ENCODE measurements at places on chromosomes 7 and 10. TPM values are rescaled to one million over a fixed set of nuclear protein-coding genes. Genes with fewer than 3 reads are reported as not detected.

CACNB2 gene
- 56.2 TPM for total RNA-seq

GRCh38 chr10:9814285-9814864 lies 1203.3 kb upstream of the CELF2 start:
- no peak for DNase-seq

DNA sequence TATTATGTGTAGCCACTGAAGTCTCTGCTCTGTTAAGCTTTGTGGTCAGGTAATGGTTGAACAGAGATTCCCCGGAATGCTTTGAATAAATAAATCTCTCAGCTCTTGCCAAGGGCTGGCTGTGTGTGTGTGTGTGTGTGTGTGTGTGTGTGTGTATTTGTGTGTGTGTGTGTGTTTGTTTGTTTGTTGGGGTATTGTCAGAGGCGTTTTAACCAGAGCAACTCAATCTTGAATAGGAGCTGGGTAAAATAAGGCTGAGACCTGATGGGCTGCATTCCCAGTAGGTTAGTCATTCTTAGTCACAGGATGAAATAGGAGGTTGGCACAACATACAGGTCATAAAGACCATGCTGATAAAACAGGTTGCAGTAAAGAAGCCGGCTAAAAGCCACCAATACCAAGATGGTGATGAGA lies 256.2 kb upstream of the CACNA2D1 start:
- no peak for DNase-seq

CYP3A5 gene
- total RNA-seq = 0.35 TPM

DNA sequence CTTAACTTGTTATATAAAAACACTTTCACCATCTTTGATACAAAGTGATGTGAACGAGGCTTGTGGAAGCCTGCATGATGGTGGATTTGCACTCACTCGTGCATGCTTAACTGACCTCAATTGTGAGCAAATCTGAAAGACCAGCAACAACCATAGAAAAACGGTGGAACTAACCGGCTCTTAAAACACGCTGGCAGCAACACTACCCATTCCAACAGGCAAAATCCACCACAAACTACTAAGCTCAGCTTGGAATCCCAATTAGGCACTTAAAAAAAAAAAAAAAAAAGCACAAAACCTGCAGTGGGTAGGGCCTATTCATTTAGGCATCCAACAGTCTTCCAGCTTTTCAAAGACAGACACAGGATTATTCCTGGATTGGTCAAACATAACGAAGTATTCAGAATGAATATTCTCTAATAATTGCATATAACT lies 1.8 kb downstream of the GDI2 start:
- no peak for DNase-seq

- DNase-seq = peak; percentile 69
These were observed 131.1 kb upstream of the PTN start for GRCh38 chr7:137474540-137475026.

DNA sequence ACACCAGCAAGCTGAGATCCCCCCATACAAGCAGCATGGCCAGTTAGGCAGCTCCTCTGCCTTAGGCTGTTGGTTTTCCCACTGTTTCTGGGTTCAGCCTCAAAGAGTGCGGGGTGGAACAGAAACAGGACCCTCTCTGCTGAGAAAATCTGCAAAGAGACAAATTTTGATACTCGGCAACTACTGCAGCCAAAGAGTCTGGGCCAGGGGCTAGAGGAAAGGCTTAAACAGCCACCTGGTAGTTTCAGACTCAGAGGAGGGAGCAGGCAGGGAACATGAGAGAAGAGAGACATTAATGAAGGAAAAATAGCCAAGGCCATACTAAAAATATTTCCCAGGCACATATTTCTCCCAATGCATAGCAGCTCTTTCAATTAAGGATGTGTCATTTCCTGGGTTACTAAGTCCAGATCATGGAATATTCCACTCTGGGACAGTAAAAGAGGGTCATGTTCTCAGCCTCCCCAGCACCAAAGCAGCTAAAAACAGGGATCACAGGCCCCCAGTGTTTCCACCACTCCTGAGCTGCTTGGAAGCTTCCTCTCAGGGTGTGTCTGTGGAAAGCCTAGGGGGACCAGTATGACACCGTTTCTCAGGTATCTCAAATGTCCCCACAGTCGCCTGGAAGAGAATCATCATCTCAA lies 29.8 kb downstream of the PDLIM1 start:
- DNase-seq = no peak

- DNase-seq = no peak
These were observed 216.1 kb downstream of the SKIDA1 start for GRCh38 chr10:21309427-21309826.

DNA sequence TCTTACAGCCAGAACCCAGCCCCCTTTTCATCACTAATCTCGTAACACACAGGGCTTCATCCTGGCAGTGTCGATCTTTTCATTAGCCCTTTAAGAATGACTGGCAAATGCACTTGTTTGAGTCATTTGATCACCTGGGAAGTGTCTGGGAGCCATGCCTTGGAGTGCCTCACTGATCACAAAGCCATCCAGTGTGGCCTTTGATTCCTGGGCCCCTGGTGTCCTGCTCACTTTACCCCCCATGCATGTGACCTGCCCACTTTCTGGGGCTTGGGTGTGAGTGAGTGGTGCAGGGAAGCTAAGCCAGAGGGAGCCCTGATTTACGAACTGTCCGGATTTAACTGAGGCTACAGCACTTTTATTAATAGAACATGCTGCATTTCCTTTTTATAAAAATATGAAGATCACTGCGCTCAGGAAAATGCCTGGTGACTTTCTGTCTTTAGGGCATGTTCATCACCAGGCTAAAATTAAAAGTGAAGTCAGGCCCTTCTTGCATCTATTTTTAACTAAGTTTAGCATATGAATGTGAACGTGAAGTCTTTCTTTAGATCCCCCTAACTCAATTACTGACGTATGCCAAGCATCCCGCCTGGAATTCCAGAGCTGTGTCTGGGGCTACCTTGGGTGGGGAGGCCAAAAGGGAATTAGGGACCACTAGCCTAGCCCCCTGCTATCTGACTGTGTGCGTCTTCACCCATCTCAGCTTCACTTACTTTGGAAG lies 23.6 kb downstream of the RBM20 start:
- no peak for DNase-seq

MKX gene
- total RNA-seq = 10.7 TPM

FOXP2 gene
- 26.9 TPM for total RNA-seq

DNA sequence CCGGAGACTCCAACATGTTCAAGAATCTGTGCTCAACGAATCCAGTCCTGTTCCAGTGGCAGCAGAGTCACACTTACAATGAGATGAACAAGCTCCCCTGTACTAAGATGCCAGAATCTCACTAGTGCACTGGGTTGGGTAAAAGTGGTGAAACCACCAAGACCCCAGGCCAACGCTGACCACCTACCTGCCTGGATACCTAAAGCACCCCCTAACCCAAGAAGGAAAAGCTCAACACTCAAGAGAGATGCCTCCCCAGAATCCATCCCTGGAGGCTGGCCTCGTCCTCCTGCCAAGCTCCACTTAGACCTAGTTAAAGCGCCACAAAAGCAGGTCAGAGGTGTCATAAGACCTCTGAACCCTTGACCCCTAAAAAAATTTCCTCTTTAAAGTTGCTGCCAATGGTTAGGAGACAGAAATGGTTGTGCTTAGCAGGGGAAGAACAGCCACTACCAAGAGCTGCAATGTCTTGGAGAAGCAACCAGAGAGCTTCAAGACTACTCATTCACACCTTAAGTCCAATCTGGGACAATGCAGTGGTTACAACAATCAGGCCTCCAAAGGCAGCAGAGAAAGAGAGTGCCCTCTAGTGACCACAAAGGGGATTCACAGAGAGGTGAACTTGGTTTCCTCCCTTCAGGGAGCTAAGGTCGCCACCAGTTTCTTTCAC lies 94.6 kb upstream of the MACROH2A2 start:
- DNase-seq = no peak

DNA sequence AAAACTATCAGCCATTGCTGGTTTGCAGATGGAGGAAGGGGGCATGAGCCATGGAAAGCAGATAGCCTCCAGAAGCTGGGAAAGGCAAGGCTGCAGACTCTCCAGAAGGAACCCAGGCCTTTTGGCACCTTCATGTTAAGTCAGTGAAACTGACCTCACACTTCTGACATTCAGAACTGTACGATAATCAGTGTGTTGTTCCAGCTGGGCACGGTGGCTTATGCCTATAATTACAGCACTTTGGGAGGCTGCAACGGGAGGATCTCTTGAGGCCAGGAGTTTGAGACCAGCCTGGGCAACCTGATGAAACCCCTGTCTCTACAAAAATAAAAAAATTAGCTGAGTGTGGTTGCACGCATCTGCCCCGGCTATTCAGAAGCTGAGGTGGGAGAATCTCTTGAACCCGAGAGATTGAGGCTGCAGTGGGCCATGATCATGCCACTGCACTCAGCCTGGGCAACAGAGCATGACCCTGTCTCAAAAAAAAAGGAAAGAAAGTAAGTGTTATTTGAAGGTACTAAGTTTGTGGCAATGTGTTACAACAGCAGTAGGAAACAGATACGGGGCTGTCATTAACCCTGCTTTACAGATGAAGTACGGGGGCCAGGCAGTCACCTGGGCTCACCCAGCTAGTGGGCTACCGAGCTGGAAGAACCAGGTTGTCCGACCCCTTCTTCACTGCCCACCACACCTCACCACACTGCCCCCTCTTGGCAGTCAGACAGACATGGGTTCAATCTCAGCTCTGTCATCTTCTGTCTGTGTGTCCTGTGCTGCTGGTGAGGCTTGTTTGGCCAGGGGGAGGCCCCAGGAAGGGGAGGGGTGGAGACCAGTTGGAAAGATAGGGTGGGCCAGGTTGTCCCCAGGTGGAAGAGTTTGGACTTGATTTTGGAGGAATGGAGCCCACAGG lies 18.3 kb downstream of the CHST3 start:
- no peak for DNase-seq

LRMDA gene
- total RNA-seq = 7.6 TPM

GRCh38 chr10:62992145-62992721 lies 140.9 kb upstream of the NRBF2 start:
- DNase-seq = no peak

- no peak for DNase-seq
These were observed 1.3 kb upstream of the VDAC2 start for GRCh38 chr10:75209086-75209920.

GRCh38 chr7:1532456-1533254 lies 2.2 kb downstream of the MAFK start:
- DNase-seq = no peak

OR13A1 gene
- total RNA-seq = 0.35 TPM

ENTPD1 gene
- 11.8 TPM for total RNA-seq

DNA sequence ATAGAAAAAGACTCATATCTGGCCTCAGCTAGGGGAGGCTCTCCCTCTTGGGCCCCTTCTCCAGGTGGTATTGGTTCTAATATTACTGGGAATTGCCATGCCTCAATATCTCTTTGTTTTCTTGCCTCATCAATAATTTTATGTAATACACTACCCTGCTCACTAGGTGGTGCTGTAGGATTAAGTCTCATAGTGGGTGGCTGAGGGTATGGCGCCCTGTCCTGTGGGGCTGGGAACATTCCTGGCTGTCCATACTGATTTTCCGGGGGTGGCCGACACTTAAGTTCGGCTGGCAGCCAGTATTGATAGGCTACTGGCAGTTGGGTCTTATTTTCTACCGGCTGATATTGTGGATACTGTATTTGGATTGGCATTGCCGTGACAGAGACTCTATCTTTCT lies 9.0 kb upstream of the TAS2R3 start:
- no peak for DNase-seq

FZD1 gene
- total RNA-seq = 5.9 TPM

DNA sequence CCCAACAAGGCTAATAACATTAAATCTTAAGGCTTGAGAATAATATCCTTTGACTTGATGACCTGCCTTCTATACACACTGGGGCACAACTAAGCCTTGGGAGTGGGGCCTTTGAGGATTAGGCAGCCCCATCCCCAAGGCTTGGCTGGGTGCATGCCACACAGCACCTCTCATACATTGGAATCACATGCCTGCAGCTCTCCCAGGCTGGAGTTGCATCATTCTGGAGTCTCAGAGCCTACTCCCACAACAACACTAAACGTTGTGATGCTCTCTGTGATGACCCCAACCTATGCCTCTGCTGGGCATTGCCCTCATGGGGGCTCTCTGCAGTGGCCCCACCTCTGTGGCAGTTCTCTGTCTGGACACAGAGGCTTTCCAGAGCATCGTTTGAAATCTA lies 31.9 kb upstream of the SGCE start:
- no peak for DNase-seq

DNA sequence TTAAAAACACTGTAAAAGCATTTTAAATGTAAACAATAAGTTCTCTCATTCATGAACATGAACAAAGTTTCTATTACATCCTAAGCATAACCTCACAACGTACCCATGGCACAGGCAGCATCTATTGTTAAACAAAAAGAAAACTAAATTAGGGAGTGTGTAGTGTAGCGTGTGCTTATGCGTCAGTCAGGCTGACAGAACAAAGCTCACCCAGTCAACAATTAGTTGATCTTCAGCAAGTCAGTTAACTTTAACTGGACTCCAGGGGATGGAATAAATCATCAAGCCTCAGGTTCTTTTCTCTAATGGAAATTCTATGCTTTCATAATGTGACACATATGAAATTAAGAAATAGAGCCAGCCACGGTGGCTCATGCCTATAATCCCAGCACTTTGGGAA lies 91.6 kb upstream of the ODAD2 start:
- no peak for DNase-seq

CRHR2 gene
- total RNA-seq = 4.7 TPM

KIAA1217 gene
- 48.2 TPM for total RNA-seq

GRCh38 chr10:20233423-20233822 lies 417.2 kb downstream of the PLXDC2 start:
- no peak for DNase-seq

DNA sequence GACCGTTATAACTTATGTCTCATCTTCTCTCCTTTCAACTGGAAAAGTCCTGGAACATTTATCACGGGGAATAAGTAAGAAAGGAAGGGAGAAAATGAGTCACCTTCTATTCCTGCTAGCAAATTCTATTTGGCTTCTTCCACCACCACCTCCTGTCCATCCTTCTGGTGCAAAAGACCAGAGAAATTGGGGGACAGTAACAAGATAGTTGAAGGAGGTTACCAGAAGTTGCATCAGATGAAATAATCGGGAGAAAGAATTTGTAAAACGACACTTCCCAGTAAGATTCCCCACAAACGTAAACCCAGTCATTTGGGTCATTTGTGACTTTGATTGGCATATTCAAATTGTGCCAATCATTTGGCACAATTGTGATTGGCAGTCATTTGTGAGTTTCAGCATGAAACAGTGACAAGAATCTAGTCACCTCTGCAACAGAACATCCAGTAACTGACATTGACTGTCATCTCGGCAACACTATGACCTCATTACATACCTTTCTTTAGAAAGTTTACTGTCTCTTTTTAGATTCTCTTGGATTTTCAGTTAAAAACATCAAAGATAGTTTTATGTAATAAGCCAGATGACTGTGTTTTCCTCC lies 51.3 kb upstream of the PIK3CG start:
- no peak for DNase-seq

- no peak for DNase-seq
These were observed 26.0 kb downstream of the MKRN1 start for GRCh38 chr7:140453273-140453672.

- no peak for DNase-seq
These were observed 146.8 kb downstream of the OTUD1 start for GRCh38 chr10:23585666-23586065.

- DNase-seq = no peak
These were observed 467 bp downstream of the EXOSC1 start for GRCh38 chr10:97445357-97445721.

GRCh38 chr7:128884561-128885369 lies 22.1 kb downstream of the ATP6V1F start:
- no peak for DNase-seq

- no peak for DNase-seq
These were observed 1.0 kb upstream of the ZDHHC4 start for GRCh38 chr7:6576024-6576866.

CHN2 gene
- 39.1 TPM for total RNA-seq
